ENCODE measurements at places on chromosomes 12 and 14. TPM values are rescaled to one million over a fixed set of nuclear protein-coding genes. Genes with fewer than 3 reads are reported as not detected.

The IL31 gene
- polyA plus RNA-seq: not detected

GRCh38 chr14:93263416-93263815, 56.4 kb downstream of the UBR7 start:
- no peak overlapping the region for H3K27ac ChIP-seq
- DNase-seq: no peak
- H3K4me3 ChIP-seq: no peak overlapping the region
- H3K36me3 ChIP-seq: peaks cover 1% of the 10 kb centered on the region
- H3K4me1 ChIP-seq: no peaks in the 10 kb centered on the region
- H3K27me3 ChIP-seq: no peaks in the 10 kb centered on the region

The TMEM30B gene
- 9.9 TPM for polyA plus RNA-seq

DNA sequence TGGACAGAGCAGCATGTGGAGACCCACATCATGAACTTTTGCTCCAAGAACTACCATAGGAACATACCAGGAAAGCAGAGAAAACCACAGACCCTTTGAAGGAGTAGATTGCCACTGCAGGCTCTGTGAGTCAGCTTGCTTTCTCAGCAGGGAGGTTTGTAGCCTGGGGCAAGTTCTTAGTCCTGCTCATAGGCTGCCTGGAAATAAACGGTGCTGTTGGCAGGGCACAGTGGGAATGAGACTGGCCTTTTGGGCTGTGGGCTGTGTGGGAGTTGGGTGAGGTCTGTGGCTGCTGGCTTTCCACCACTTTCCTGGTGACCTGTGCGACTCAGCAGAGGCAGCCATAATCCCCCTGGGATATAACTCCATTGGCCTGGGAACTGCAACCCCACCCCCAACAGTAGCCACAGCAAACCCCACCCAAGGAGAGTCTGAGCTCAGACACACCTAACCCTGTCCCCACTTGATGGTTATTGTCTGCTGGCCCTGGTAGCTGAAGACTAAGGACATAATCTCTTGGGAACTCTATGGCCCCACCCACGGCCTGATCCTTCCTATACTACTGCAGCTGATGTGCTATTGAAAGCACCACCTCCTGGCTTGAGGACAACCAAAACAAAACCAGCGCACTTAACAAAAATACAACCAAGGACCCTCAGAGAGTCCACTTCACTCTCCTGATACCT, 192.1 kb upstream of the GARIN6 start:
- no peaks in the 10 kb centered on the region for H3K27me3 ChIP-seq
- DNase-seq: peak; percentile 64
- H3K4me1 ChIP-seq: no peaks in the 10 kb centered on the region
- H3K27ac ChIP-seq: no peak overlapping the region
- H3K4me3 ChIP-seq: no peak overlapping the region

DNA sequence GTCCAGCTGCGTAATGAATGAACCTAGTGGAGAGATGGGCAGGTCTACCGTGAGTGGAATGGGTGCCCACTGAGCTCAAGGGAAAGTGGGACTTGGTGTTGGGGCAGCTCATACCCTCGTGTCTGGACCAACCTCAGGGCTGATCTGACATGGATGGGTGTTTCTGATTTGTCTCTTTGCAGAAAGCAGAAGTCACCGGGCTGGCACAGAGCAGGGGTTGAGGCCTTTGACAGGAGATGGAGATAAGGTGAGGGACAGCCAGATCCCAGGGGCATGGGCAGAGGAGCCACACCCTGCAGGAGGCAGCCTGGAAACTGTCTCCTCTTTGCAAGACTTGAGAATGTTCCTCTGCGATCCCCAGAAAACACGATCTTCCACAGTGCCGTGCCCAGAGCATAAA, 20.9 kb upstream of the PPP1CC start:
- peak; percentile 42 for DNase-seq
- no peaks in the 10 kb centered on the region for H3K4me1 ChIP-seq
- no peaks in the 10 kb centered on the region for H3K27me3 ChIP-seq
- no peak overlapping the region for H3K27ac ChIP-seq

Measured in aorta (tissue), 5 donors.